ENCODE measurements at places on chromosomes 2 and 18.

- DNase-seq = no peak
Observed at GRCh38 chr2:188852772-188853171, 121.4 kb upstream of the COL3A1 start.

- DNase-seq = no peak
Observed at GRCh38 chr18:63297687-63298399, 21.7 kb downstream of the BCL2 start.

GRCh38 chr2:113755835-113756354 is 547 bp downstream of the SLC35F5 start:
- DNase-seq = no peak

DNA sequence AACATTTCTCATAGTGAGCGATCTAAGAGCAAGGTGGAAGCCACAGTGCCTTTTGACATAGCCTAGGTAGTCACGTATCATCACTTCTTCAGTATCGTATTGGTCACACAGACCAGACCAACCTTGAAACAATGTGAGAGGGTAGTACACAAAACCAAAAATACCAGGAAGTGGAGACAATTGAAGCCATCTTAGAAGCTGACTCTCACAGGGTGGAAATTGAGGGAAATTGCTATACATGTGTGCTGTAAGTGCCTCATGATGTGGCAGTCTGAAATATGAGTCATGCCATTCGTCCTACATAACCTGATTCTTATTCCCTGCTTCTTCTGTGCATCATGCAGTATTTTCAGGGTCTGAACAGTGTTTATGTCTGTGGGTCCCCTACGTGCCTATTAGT is 62.3 kb upstream of the STON1 start:
- no peak for DNase-seq

Measured in H54 (cell line).